ENCODE measurements at places on chromosomes 1 and 21.

DNA sequence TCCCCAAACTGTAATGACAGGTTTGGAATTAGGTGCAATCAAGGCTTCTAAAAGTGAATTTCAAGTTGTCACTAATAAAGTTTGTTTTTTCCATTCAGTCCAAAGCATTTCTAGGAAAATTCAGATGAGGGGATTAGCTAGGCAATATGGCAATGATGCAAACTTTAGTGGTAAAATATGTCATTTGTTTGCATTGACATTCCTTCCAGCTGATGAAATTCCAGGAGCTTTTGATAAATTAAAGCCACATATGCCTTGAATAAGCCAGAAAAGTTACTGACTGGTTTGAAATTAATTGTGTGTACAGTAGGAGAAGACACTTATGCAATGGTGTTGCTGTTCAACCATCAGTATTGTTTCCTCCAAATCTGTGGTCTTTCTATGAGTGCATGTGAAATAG, 57.8 kb downstream of the MROH9 start:
- DNase-seq, result no peak

GRCh38 chr21:42025376-42026081, 15.4 kb upstream of the ZBTB21 start:
- DNase-seq, result no peak

- no peak for DNase-seq
Observed at GRCh38 chr1:46800742-46801141, 1.9 kb downstream of the CYP4B1 start.

DNA sequence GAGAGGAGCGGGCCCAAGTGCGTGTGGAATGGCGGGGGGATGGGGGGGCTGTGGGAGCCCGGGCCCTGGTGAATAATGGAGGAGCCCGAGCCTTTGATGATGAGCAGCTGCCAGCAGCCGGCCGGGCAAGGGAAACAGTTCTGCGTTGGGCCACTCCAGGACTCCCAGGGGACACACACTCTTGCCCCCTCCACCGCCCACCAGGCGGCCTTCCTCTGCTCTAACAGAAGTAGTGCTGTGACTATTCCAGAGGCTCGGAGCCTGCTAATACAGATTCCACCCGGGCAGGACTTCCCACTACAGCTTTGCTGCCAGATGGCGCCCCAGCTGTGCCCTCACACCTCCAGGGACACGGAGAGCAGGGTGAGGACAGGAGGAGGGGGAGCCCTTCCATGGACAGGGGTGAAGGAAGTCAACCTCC, 48.2 kb upstream of the LRP8 start:
- DNase-seq, result no peak

DNA sequence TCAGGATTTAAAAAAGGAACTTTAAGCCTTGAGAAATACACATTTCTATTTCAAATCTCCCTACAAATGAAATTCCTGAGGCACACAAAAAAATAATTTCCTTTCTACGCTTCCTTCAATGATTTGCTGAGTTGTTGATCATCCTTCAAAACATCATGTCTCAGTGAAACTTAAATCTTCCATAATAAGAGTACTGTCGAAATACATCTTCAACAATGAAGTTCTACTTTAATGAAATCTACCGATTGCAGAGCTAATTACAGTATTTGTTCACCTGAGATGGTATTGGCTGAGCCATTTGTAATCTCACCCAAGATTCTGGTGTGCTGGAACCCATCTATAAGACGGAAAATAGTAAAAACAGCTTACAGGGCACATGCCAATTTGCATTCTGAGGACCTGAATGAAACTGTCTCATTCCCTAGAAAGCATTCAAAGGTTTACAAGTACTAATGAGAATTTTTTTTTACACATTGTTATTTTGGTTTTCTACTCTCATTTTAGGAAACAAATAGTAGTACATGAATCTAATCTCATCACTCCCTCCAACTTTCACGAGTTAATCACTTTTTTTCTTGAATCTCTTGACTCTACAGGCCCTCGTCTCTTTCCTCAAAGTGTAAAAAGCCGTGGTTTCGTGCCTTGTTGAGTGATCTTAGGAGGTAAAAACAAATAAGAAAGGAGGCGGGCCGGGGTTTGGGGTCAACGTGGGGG, 1.1 kb downstream of the CHML start:
- no peak for DNase-seq

- DNase-seq, result no peak
Observed at GRCh38 chr1:171265686-171266085, 17.4 kb downstream of the FMO1 start.

GRCh38 chr1:30300669-30301068, 422.7 kb downstream of the MATN1 start:
- no peak for DNase-seq

GRCh38 chr1:1908506-1908791, 6.6 kb upstream of the CALML6 start:
- no peak for DNase-seq

GRCh38 chr1:42305639-42306038, 29.4 kb downstream of the FOXJ3 start:
- DNase-seq, result no peak

DNA sequence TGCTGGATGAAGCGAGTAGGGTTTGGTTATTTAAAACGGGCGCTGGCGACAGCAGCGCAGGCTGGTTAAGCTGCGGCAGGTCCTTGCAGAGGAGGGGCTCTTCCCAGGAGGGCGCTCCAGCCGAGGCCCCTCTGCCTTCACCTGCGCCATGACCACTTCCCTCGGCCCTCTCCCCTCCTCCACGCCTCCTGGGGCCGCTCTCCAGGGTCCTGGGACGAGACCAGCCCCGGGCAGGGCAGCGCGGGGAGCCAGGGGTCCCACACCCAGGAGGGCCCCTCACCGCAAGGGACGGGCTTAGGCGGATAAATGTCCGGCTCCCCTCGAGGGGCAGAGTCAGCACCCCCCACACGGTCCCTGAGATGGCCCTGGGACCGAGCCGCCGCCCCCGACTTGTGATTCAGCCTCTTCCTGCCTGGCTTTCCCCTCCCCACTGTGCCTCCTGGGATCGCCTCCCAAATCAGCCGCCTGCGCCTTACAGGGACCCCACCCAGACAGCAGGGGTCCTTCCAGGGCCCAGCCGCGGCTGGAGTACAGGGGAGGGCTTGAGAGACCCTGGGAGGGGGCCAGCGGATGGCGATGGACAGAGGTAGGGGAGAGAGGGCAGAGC, 380.7 kb downstream of the MATN1 start:
- DNase-seq, result no peak

DNA sequence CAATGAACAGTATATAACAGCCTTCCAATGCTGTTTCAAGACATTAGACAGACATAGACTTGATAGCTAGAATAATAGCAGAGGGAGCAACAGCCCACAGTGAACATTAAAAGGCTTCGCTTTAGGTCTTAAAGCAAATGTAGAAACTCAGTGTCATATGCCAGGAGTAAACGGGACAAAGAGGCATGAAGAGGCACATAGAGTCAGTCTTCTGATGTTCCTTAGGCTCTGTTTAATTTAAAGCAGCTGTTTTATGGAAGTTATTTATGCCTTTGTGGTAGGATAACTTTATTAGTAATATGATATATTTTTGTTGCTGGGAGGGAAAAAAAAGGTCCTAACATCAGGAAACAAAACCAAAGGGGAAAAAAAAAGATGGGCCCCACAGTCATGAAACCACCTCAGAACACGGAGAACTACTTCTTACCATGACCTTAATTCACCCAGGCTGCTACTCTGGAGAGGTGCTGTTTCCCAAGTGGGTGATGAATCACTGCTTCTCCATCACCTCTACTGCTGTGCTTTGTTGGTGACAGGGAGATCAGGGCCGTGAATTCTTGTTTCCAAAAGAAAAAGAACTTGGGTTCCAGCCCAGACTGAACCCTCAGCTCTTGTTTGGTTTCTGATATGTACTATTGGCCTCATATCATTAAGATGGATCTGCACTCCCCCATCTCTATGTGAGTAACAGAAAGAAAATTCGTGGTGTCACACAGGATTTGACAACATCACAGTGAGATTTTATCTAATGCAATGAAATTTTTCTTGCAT, 616.9 kb downstream of the KIF26B start:
- DNase-seq, result no peak

- no peak for DNase-seq
Observed at GRCh38 chr1:204576422-204576821, 60.2 kb downstream of the MDM4 start.

GRCh38 chr1:170354690-170355089, 177.3 kb upstream of the GORAB start:
- no peak for DNase-seq

GRCh38 chr1:50981741-50982140, 11.7 kb downstream of the CDKN2C start:
- DNase-seq, result no peak

GRCh38 chr1:117033772-117034171, 26.4 kb upstream of the TTF2 start:
- DNase-seq, result no peak

All from hippocampal formation (tissue), 2 donors.